ENCODE measurements at places on chromosomes 3 and 15.

GRCh38 chr15:39471785-39472574, 108.9 kb upstream of the THBS1 start:
- no peak for DNase-seq

DNA sequence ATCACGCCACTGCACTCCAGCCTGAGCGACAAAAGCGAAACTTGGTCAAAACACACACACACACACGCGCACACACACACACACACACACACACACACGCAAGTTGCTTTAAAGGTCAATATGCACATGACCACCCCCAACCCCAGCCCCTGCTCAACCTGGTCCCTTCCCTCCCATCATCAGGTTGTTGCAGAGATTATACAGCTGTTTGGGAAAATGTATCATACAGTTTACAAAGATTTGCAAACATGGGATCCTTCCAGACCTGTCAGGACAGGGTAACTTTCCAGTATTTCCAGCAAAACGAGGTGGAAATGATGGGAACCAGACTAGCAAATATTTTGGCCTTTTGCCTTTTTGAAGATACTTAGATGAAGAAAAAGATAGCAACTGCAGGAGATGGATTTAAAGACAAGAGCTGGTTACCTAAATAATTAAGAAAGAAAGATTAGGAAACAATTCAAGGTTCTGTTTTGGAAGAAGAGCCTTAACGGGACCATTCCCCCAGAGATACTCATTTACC, 80.2 kb downstream of the TNIK start:
- DNase-seq: no peak

DNA sequence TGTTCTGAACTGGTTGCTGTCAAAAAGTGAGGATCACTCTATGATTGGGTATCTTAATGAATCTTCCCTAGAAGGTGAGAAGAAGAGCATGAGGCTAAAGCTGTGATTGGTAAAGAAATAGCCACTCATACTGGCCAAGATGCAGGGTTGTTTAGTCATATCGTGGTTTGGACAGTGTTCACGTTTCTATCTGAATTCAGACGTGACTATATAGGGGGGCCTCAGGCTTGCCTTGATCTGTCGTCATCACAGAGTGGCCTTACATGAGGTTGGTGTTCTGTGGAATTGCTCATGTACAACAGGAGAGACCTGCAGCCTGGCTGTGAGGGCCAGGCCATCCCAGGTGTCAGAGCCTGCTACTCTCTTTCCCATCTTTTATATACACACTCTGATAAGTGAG, 12.4 kb downstream of the RTP2 start:
- DNase-seq: no peak

GRCh38 chr3:17967111-17967510, 224.7 kb upstream of the TBC1D5 start:
- DNase-seq: no peak

- DNase-seq: no peak
Observed at GRCh38 chr15:96273317-96274086, 57.0 kb upstream of the NR2F2 start.

- no peak for DNase-seq
Observed at GRCh38 chr15:95280711-95281110, 1049.3 kb downstream of the MCTP2 start.

GRCh38 chr3:193883551-193883950, 252.4 kb upstream of the HES1 start:
- DNase-seq: no peak

GRCh38 chr3:76016111-76016510, 230.8 kb upstream of the ZNF717 start:
- no peak for DNase-seq

DNA sequence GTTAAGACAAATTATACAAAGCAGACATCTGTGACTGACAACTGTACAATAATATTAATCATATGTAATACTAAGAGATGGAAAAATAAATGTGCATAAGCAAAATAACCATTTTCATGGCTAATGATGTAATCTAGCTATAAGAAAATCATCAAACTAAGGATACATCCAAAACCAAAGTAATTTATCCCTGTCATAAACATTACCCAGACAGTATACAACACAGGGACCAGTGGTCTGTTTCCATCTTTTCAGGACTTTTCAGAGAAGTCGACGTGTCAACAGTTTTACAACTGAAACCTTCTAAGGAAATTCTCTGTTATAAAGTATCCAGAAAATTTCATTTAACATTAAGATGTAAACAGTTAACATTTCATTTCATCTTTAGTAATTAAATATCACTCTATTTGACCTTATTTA, 11.0 kb downstream of the THBS1 start:
- DNase-seq: no peak

DNA sequence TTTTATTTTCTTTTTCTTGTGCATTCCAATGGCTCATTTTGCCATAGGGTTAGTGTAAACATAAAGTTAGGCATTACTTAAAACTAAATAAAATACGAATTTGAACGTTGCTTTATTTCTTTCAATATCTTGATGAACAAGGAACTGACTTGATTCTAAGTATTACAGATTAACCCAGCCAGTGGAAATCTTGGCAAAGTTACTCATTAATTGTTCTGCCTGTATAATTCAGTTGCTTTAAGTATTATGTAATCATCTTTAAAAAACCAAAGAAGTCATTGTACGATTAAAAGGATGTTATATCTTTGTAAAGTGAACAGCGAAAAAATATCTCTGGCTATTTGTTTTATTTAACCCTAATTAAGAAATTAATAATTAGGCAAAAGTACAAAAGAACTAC, 737.9 kb upstream of the BCHE start:
- DNase-seq: no peak

DNA sequence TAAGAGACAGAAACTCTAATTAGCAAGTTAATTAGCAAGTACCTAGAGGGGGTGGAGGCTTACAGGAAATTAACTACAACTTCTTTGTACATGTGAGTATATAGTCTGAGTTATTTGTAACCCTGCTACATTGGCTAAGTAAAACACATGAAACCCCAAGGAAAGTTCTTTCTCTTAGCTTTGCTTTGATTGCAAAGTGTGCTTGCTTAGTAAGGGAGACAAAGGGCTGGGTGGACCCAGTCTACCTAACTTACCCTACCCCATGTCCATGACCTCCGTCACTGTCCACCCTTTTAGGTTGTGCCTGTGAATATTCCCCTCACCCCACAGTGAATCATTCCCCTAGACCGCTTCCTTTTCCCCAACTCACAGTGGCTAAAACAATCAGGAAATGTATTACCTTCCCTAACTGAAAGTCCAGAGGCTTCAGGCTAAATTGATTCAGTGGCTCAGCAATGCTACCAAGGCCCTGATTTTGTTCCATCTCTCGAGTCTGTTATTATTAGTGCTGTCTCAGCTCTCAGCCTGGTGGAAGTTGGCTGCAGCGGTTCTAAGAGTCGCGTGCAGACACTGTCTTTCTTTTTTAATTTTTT, 31.1 kb upstream of the RYR3 start:
- no peak for DNase-seq

GRCh38 chr3:38264353-38264771, 1.2 kb upstream of the SLC22A13 start:
- peak; percentile 59 for DNase-seq

- DNase-seq: no peak
Observed at GRCh38 chr3:98977520-98977919, 76.0 kb upstream of the DCBLD2 start.

- DNase-seq: peak; percentile 82
Observed at GRCh38 chr15:40040770-40041169, 1.8 kb upstream of the SRP14 start.

DNA sequence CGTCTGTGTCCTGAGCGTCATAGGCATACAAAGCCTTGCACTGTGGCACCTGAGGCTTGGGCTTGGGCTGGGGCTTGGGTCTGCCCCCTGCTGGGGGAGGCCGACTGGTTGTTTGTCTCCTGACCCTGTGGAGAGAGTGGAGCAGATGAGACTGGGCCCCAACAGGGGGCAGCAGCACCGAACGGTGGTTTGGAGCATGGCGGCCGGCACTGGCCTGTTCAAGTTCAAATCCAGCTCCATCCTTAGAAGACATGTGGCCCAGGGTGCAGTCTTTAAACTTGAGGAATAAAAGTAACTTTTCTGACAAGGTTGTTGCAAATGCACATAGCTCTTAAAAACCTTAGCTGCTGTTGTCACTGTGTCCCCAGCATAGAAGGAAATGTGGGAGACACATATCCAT, 33.3 kb downstream of the CCNB2 start:
- DNase-seq: peak; percentile 55

DNA sequence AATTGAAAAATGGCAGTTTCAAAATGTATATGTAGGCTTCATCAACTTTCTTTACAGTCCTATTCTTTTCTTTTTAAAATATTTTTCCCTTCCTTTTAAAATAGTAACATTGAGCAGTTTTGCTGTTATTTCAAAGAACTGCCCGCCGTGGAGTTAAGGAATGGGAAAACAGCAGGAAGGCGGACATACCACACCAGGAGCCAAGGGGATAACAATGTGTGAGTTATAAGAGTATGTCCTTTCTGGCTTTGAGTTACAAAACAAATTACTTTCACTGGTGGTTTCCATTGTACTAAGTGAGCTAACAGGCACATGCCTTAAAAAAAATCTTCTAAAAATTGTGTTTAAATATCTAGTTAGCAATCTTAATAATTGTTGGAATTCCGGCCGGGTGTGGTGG, 37.4 kb upstream of the FBXL22 start:
- DNase-seq: no peak

- DNase-seq: no peak
Observed at GRCh38 chr3:87979527-87979926, 79.3 kb downstream of the CGGBP1 start.

DNA sequence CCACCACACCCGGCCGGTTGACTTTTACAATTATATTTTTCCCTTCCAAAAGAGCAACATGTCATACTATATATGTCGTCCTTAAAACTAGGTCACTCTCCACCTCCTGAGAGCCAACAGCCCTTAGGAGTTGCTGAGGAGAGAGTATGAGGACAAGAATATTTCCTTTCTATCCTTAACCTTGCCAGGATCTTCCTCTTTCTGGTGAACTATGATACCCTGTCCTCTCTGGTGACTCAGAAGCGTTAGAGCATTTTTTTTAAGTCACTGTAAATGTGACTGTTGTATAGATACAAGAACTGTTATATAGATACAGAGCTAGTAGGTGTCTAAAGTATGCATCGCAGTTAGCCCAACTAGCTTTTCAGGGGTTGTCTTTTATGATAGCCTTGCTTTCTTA, 33.7 kb upstream of the MTHFS start:
- DNase-seq: no peak

GRCh38 chr3:106819440-106819839, 557.8 kb upstream of the CCDC54 start:
- DNase-seq: no peak

- no peak for DNase-seq
Observed at GRCh38 chr3:55339390-55339789, 147.7 kb downstream of the WNT5A start.

DNA sequence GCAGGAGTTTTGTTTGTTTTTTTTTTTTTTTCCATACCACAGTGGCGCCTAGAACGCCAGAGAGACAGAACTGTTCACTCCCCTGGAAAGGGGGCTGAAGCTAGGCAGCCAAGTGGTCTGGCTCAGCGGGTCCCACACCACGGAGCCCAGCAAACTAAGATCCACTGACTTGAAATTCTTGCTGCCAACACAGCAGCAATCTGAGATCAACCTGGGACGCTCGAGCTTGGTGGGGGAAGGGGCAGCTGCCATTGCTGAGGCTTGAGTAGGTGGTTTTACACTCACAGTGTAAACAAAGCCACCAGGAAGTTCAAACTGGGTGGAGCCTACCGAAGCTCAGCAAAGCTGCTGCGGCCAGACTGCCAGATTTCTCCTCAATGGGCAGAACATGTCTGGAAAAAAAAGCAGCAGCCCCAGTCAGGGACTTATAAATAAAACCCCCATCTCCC, 29.8 kb downstream of the SPICE1 start:
- no peak for DNase-seq

DNA sequence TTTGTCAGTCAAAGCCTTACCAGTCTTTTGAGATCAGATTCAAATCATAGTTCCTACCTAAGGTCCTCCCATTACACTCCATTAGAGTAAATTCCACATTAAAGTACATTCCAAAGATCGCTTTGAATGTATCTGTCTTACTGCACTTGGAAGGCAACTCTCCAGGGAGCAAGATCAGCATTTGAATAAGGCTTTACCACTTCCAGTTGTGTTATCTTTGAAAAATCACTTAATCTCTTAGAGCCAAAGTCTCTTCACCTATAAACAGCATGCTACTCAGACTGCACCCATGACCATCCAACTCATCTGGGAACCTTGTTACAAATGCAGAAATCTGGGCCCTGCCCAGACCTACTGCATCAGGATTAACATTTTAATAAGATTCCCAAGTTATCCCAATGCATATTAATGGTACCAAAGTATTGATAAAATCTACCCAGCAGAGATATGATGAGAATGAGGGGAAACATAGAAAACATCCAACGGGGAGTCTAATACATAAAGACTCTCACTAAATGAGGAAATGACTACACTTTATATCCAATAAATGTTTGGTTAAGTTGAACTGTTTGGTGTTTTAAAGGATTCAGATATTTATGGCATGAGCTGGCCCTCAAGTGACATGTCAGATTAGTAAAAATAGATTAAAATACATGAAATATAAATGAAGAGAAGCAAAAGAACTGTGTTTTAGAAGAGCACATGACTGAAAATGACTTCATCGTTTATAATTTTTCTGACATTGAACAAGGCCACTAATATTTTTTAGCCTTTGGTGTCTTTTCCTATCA, 75.9 kb downstream of the TNIK start:
- DNase-seq: no peak
